ENCODE measurements at places on chromosomes 6 and 20.

- DNase-seq, result no peak
Measured at GRCh38 chr20:44423480-44423879, 52.2 kb upstream of the TTPAL start.

GRCh38 chr20:51345601-51346101 is 196.9 kb downstream of the NFATC2 start:
- DNase-seq, result no peak

DNA sequence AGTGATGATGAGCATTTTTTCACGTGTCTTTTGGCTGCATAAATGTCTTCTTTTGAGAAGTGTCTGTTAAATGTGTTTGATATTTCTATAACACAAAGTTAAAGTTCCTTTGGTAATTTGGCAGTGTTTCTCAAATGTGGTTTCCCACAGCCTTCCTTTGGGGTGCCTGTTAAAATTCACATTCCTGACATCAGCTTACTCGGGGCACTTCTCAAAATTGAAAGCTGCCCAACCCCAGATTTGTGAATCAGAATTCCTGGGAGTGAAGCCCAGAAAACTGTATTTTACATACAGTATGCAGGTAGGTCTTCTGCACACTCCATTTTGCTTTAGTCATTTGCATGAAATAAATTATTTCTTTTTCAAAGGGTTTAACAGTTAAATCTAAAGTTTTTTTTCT is 207.9 kb downstream of the GMPR start:
- DNase-seq, result no peak

GRCh38 chr6:2296781-2297180 is 51.4 kb upstream of the GMDS start:
- DNase-seq, result no peak

DNA sequence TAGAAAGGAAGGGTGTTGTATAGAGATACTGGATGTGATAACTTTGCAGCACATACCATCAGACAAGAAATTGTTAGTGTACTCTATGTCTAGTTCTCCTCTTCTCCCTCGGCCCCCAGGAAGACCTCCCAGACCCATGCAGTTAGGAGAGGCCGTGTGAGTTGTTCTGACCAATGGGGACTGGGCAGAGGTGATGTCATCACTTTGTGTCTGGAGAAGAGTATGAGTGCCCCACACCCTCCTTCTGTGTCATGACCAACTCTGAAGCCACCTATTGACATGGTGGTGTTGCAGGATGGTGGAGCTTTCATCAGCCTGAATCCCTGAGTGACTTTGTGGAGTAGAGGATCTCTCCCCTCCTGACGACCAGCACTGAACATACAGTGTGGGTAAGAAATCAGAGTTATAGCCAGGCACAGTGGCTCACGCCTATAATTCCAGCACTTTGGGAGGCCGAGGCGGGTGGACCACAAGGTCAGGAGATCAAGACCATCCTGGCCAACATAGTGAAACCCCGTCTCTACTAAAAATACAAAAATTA is 72.2 kb downstream of the IPCEF1 start:
- no peak for DNase-seq

- peak; percentile 61 for DNase-seq
Measured at GRCh38 chr6:126040826-126041225, 54.5 kb downstream of the TRMT11 start.

GRCh38 chr6:125157280-125157679 is 3.7 kb downstream of the TPD52L1 start:
- DNase-seq, result no peak

DNA sequence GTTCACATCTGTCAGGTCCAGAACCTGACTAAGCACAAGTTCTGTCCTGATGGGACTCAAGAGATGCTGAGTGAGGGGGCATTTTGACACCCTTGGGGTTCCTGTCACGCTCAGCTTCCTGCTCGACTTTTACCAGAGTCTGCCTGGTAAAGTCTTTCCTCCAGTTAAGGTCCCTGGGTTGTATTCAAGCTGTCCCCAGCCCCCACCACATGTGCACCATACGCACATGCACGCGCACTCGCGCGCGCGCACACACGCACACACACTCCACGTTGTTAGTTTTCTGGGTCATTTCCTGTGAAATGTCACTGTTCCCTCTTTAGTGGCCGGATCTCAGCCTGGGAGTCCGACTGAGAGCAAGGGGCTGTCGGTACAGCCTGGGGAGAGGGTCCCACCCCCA is 166.1 kb downstream of the GMPR start:
- no peak for DNase-seq

- no peak for DNase-seq
Measured at GRCh38 chr6:79413562-79414002, 123.6 kb downstream of the LCA5 start.

DNA sequence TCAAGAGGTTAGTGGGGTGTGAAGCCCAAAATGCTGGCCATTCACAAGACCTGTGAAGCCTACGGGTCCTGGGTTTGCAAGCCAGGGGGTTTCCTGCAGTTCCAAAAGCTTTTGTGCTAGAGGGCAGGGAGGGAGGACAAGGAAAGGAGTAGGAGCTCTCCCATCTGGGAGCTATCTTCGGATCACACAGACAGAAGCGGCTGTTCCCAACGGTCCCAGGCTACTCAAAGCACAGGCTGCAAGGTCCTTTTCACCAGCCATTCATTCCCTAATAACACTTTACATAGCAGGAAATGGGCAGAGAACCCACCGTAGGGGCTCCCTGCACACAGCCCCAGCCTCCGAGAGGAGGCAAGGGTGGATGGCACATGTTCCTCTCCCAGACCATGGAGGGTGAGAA is 296.9 kb downstream of the FOXC1 start:
- no peak for DNase-seq

DNA sequence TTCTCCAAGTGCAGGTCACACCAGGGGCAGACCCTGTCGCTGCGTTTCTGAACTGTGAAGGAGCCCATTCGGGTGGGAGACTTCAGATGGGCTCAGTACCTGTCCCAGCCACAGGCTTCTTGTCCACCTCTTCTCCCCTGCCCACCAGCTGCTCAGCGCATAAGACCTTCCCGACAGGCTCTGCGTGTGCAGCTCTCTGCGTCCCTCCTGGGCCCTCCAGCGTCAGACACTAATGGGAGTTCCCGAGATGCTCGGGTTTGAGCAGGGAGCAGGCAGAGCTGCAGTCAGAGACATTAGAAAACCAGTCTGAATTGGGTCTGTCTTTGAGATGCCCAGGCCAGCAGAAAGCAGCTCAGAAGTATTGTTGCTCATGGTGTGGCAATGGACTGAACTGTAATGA is 50.4 kb downstream of the TCP11 start:
- peak; percentile 14 for DNase-seq

DNA sequence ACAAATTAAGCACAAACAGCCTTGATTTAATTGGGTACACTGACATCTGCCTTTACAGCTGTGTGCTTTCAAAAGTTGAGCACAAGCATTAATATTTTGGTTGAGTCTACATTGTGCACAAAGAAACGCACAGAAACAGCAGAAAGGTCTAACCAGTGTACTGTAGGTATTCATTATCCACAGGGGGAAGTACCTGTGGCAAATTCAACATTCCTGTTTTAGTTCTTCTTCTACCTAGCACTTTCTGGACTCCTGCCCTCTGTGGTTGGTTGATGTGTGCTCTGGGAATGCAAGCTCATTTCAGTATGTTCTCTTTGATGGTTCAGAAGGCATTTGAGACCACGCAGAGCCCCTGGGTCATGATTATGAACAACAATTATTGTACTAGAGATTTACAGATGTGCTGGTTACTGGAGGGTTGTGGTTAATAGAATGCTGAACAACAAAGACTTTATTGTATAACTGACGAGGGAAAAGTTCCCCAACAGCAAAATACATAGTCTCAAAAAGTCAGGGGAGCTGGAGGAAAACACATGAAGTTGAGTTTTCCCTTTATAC is 26.6 kb upstream of the DAAM2 start:
- no peak for DNase-seq

- DNase-seq, result no peak
Measured at GRCh38 chr6:112160745-112161144, 73.4 kb downstream of the FAM229B start.

GRCh38 chr6:167435209-167435728 is 110.4 kb downstream of the TTLL2 start:
- DNase-seq, result no peak

DNA sequence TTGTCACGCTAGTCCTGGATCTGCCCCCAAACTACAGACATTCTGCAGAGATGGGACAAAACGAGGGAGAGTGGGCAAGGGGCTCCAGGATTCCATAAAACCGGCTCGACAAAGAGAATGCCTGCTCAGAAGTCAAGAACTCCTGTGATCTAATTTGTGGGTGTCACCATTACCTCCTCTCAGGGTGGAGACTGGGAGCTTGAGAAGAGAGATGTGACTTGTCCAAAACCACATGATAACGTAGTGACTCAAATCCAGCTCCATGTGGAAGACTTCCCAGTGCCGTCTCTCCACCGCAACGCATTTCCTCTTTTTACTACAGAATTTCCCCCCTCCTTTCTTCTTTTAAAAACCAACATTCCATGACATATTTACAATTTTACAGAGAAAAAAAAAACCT is 44.3 kb downstream of the TRERF1 start:
- DNase-seq, result no peak

DNA sequence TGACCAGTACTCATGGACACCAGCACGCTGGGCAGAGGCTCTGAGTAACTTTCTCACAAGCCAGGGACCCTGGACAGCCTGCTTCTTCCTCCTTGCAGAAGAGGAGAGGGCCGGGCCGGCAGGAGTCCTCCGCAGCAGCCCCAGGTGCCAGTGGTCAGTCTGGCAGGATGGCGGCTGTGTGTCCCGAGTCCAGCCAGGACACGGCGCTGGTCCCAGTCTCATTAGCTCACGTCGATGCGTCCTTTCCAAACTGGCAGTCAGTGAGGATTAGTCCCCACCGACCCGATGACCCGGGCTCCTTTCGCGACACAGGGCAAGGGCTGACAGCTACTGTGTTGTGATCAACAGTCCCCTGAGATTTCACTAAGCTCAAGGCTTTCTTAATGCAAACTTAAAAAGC is 267.0 kb downstream of the TAF4 start:
- DNase-seq, result no peak

- DNase-seq, result no peak
Measured at GRCh38 chr6:12186528-12186927, 103.6 kb upstream of the EDN1 start.

GRCh38 chr6:3799719-3800118 is 48.2 kb upstream of the PXDC1 start:
- DNase-seq, result no peak

DNA sequence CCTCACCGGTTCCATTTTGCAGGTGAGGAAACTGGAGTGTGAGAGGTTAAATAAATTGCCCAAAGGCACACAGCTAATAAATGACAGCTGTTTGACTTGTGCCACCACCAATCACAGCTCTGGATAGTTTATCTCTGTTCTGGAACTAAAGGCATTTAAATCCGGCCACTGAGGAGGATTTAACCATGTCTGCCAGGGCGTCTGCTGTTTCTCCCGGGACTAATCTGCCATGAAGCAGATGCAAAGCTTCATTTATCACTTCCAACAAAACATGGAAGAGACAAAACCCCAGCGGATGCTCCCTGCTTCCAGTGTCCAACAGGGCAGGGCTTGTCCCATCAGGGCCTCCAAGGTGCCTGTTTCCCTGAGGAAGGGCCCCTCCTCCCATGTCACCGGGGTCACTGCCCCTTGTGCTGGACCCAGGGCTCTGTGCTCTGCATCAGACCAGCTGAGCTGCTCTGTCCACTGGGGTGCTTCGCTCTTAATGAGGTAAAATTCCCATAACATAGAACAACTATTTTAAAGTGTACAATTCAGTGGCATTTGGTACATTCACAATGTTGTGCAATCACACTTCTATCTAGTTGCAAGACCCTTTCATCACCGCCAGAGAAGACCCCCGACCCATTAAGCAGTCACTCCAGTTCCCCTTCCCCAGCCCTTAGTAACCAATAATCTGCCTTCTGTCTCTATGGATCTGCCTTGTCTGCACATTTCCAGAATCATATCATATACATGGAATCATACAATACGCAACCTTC is 244.3 kb downstream of the PTPRT start:
- DNase-seq, result no peak

- DNase-seq, result no peak
Measured at GRCh38 chr6:21726676-21727075, 133.1 kb downstream of the SOX4 start.

DNA sequence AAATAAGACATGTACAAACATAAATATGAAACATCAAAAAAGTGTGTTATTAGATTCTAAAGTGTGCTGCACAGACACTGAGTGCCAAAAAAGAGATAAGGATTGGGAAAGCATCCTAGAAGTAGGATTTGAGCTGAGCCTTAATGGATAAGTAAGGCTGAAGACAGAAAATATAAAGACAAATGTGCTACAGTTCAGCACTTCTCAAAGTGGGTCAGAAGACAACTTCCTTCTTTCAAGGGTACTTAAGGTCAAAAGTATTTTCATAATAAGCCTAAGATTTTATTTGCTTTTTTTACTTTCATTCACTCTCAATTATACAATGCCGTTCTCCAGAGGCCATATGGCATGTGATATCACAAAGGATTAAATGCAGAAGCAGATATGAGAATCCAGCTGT is 16.8 kb downstream of the USP45 start:
- no peak for DNase-seq

GRCh38 chr6:108841377-108841855 is 6.8 kb upstream of the ARMC2 start:
- no peak for DNase-seq

GRCh38 chr6:156057869-156058268 is 602.2 kb upstream of the NOX3 start:
- DNase-seq, result no peak

DNA sequence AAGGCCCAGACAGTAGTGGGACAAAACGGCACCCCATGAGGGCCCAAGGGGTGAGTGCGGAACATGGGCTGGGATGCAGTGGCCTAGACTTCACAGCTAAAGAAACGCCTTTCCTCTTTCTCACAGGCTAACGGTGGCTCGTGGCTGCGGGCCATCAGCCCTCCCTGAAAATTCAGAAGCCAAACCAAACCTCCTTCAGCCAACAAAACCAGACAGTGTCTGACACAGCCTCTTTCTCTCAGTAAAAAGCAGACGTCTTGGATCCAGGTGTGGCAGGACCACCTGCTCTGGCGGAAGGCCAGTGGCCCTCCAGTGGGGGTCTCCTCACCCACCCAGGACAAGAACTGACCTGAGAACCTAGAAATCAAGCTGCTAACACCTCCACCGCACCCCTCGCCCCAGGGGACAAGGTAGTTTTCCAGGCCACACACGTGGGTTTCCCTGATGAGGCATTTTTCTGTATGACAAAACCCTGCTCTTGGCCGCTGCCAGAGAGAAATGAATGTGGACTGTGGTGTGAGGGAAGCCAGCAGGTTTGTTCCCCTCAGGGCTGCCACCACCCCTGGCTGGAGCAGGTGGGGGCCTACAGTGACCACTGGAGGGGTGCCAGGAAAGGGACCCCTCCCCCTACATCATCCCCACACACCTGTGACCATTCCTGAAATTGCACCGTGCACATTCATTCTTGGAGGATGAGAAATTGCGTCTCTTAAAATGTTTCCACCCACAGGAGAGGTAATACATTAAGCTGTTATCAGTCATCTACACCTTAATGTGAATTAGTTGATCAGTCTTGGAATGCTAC is 76.8 kb upstream of the PIM1 start:
- no peak for DNase-seq

- peak; percentile 86 for DNase-seq
Measured at GRCh38 chr6:43773050-43773979, 3.3 kb downstream of the VEGFA start.
